NCI-H187 treated with DMSO at 0.1 percent for 48 hours (cell line): ENCODE measurements at places on chromosomes 3 and 15.

DNA sequence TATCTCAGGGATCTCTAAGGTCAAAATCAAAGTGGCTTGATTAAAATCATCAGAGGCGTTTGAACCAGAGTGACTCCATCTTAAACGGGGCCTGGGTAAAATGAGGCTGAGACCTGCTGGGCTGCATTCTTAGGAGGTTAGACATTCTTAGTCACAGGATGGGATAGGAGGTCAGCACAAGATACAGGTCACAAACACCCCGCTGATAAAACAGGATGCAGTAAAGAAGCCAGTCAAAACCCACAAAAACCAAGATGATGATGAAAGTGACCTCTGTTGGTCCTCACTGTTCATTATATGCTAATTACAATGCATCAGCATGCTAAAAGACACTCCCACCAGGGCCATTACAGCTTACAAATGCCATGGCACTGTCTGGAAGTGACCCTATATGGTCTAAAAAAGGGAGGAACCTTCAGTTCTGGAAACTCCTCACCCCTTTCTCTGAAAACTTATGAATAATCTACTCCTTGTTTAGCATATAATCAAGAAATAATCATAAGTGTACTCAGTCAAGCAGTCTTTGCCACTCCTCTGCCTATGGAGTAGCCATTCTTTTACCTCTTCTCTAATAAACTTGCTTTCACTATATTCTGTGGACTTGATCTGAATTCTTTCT is 143.3 kb upstream of the SLCO3A1 start:
- DNase-seq, result no peak

- DNase-seq, result no peak
These were observed 14.8 kb upstream of the TOPBP1 start for GRCh38 chr3:133676336-133677118.

DNA sequence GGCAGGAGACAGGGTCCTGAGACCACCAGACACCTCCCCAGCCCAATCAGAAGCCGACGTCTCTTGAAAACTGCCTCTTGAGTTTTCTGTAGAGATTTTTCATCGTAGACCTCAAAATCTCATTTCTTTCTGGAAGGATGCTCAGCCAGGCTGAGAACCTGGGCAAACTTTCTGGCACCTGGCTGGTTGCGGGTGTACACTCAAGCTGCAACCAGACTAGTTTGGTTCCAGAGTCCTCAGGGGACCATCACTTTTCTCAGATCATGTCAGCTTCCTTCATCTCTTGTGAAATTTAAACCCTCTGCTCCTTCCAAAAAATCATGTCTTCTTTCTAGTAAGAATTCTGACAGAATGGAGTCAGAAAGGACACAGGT is 45.1 kb downstream of the CMTM7 start:
- no peak for DNase-seq

DNA sequence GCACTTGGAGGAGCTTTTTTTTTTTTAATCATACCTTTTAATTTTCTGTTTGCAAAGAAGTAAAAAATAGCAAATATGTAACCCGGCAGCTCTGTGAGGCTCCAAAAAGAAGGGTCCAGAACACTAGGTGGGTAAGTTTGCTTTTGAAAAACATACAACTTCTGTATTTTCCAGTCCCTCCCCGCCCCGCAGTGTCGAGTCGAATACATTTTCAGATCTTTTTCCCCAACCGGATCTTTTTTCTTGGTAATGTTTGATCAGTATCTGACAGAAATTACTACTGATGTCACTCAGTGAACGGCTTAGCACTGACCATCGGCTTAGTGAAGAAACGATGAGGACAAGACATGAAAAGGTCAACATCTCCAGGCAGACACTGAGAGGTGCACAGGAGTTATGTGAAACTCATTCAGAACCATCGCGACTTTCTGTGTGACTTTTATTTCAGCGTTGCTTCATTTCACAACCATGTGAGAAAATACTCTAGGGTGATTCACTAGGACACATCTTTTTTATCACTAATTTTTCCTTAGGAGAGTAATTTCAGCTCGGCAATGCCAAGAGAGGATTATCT is 11.0 kb downstream of the ISL2 start:
- DNase-seq, result no peak

- no peak for DNase-seq
These were observed 252.8 kb downstream of the LSAMP start for GRCh38 chr3:116192464-116192863.

- DNase-seq, result no peak
These were observed 1.1 kb downstream of the ABHD14A start for GRCh38 chr3:51975852-51976549.

DNA sequence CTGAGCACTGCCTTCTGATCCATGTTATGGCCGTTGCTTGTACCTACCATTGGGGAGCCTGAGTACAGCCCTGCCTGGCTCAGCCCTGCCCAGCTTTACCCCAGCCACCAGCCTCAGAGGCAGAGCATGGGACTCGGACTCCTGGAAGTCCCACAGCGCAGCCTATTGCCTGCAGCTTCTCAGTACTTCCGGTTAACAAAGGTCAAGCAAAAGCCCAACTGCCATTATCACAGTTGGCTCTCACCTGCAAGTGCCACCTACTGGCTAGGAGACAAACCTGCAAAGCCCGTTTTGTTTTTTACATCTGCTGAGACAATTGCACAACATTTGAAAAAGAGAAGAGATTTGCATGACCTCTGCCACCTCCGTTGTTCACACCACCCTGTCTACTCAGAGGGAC is 1081.7 kb downstream of the NAALADL2 start:
- no peak for DNase-seq

DNA sequence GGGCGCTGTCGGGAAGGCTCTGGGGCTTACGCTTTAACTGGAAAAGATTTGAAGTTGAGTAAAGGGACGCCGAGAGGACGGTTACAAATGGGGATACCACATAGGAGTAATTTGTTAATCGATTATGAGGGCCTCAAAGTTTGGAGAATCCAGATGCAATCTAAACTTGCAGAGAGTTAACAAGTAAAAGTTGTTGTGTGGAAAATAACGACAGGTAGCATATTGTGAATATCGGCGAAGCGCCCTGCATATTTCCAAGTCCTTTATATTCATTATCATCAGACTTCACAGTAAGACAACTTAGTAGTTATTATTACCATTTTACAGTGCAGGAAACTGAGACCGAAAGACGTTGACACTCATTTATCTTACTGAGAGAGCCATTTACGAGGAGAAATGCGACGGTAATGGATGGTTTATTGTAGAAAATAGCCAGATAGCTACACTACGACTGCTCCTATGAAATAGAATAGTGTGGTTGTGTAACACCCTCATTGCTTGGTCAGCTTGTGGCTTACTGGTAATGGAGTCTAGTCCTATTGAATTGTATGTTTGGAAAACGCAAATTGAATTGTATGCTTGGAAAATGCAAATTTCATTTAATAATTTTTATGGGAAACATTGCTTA is 700 bp downstream of the MKRN2 start:
- DNase-seq, result no peak

DNA sequence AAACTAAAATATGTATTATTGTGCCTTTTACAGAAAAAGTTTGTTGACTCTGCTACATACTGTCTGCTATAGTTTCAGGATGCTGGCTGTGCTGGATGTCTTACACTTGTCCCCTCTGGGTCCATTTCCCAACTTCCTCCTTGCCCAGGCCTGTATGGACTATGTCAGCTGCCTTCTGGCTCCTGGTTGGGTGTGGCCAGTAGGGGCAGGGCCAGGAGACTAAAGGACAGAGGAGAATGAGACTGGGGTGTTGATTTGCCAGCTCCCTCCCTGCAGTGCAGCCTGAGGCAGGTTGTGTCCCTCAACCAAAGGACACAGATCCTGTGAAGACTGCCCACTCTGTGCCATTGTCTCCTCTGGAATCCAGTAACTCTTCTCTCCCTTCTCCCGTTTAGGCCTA is 90.6 kb upstream of the UBE2E2 start:
- DNase-seq, result no peak

- DNase-seq, result no peak
These were observed 30.3 kb upstream of the PTX3 start for GRCh38 chr3:157406394-157406793.

DNA sequence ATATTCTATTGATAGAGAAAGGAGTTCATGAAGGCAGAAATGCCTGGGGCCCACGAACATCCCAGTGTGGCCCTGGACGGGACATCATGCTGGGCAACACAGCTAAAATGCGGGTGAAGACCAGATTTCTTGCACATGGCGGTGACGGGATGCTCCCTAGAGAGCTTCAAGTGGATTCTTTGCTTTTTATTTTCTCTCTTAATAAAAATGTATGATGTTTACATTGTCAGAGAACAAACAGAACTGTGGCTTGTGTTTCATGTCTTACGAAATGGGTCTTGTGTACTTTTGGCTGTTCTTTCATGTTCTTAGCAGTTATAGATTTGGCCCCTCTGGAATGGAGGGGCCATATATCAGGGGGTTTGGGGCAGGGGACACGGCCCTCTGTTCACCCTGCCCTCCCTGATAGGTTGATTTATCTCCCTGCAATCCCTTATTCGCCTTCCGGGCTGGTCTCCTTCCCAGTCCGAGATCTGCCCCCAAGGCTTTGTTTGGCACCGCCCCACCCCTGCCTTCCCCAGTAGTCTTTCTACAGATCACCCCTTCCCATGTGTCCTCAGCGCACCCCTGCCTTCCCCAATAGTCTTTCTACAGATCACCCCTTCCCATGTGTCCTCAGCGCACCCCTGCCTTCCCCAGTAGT is 68.7 kb upstream of the CGNL1 start:
- DNase-seq, result no peak
